ENCODE measurements at places on chromosomes 6 and 20. TPM values are rescaled to one million over a fixed set of nuclear protein-coding genes. Genes with fewer than 3 reads are reported as not detected.

DNA sequence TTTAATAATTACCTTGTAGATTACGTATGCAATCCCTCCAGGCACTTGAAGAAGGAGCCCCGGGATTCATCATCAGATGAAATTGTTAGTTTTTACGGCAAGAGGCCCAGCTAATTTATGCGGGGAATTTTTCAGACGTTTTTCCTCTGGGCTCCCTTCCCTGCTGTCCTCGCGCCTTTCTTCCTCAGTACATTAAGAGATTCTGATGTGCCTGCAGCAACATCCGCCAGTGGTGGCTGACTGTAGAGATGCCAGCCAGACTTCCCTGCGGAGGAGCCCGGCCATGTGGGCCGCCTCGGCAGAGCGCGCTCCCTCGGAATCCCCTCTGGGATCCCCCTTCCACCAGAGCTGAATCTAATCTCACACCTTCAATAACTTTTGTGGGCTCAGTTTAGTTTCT, 46.4 kb upstream of the POU3F2 start:
- no peaks in the 10 kb centered on the region for H3K36me3 ChIP-seq
- peaks cover 30% of the 10 kb centered on the region for H3K27me3 ChIP-seq
- no peak overlapping the region for H3K4me3 ChIP-seq
- no peak for DNase-seq
- no peak overlapping the region for H3K27ac ChIP-seq

DNA sequence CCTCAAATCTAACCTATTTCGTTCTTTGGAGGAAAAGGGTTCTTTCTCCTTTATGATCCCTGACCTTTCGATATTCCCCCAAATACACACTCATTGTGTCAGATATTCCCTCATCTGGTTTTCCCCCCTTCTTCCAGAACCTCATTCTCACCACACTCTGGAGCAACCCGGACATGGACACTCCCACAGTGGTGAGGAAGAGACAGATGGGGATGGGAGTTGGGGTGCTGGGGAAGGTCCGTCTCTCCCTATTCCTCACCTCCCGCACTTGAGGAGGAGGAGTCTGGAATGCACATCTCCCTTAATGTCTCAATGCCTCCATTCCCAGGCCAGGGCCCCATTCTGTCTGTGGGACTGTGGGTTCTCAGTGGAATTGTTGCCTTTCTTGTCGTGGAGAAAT, 1.3 kb downstream of the SLC39A7 start:
- H3K27ac ChIP-seq: peak overlapping the region; percentile 95
- H3K4me1 ChIP-seq: peaks cover 68% of the 10 kb centered on the region
- no peaks in the 10 kb centered on the region for H3K27me3 ChIP-seq
- H3K4me3 ChIP-seq: peak overlapping the region; percentile 88

- H3K36me3 ChIP-seq: no peaks in the 10 kb centered on the region
- no peaks in the 10 kb centered on the region for H3K4me1 ChIP-seq
- no peaks in the 10 kb centered on the region for H3K27me3 ChIP-seq
- H3K4me3 ChIP-seq: no peak overlapping the region
These were observed 225.1 kb upstream of the FERMT1 start for GRCh38 chr20:6347916-6348315.

DNA sequence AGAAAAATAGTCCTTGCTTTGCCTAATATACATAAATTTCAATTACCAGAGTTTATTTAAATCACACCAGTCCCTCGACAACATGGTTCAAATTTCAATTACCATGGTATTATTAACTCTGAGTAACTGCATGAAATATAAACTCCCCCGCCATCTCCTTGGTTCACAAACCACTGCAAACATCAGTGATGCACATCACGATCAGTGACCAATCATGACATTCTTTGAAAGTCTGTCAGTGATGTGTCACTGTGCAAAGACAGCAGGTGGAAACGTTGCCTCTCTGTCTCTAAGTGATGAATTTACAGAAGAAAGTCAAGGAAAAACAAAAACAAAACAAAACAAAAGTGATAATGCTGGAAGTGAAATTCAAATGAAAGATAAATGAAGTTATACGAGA, 86.7 kb downstream of the TASP1 start:
- no peaks in the 10 kb centered on the region for H3K27me3 ChIP-seq
- DNase-seq: no peak
- H3K4me1 ChIP-seq: no peaks in the 10 kb centered on the region
- H3K4me3 ChIP-seq: no peak overlapping the region
- H3K36me3 ChIP-seq: no peaks in the 10 kb centered on the region

KIAA1755 gene
- 1.3 TPM for total RNA-seq

Measured in lower lobe of right lung (tissue), 2 donors.